Stomach (tissue), 19 donors: ENCODE measurements at places on chromosomes 13 and 19.

- DNase-seq: no peak
- no peaks in the 10 kb centered on the region for H3K36me3 ChIP-seq
- H3K4me1 ChIP-seq: peaks cover 6% of the 10 kb centered on the region
- no peaks in the 10 kb centered on the region for H3K27me3 ChIP-seq
Measured at GRCh38 chr13:49977992-49978391, 18.9 kb upstream of the TRIM13 start.

- no peak overlapping the region for H3K27ac ChIP-seq
- no peaks in the 10 kb centered on the region for H3K4me1 ChIP-seq
- H3K4me3 ChIP-seq: no peak overlapping the region
- no peak for DNase-seq
Measured at GRCh38 chr13:28320884-28321574, 173.9 kb downstream of the FLT1 start.

DNA sequence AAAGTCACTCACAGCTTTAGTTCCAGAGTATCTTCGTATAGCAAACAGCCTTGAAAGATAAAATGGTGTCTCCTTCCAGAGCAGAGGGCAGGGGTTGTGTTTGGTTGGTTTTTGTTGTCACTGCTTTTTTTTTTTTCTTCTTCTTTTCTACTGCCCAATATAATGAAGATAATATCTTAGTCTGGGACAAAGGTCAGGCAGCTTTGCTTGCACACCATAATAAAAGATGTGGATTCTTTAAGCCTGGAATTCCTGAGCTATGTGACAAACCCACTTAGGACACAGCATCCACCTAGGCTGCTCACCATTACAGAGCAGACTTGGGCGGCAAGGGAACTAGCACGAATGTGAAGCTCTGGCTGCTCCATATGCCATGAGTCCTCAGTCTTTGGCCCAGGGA, 165.6 kb upstream of the MIR17HG start:
- no peaks in the 10 kb centered on the region for H3K36me3 ChIP-seq
- no peak overlapping the region for H3K27ac ChIP-seq
- H3K4me1 ChIP-seq: no peaks in the 10 kb centered on the region
- peaks cover 10% of the 10 kb centered on the region for H3K27me3 ChIP-seq
- H3K4me3 ChIP-seq: no peak overlapping the region

- no peak overlapping the region for H3K27ac ChIP-seq
- DNase-seq: no peak
- H3K4me3 ChIP-seq: no peak overlapping the region
- H3K36me3 ChIP-seq: no peaks in the 10 kb centered on the region
- peaks cover 59% of the 10 kb centered on the region for H3K27me3 ChIP-seq
Measured at GRCh38 chr13:26047040-26047439, 4.8 kb downstream of the SHISA2 start.
